ENCODE measurements at places on chromosomes 2 and 18. TPM values are rescaled to one million over a fixed set of nuclear protein-coding genes. Genes with fewer than 3 reads are reported as not detected.
A peak's percentile ranks its signal among the peaks of the same experiment; 100 is the strongest.

The KYNU gene
- polyA plus RNA-seq, result 131 TPM

DNA sequence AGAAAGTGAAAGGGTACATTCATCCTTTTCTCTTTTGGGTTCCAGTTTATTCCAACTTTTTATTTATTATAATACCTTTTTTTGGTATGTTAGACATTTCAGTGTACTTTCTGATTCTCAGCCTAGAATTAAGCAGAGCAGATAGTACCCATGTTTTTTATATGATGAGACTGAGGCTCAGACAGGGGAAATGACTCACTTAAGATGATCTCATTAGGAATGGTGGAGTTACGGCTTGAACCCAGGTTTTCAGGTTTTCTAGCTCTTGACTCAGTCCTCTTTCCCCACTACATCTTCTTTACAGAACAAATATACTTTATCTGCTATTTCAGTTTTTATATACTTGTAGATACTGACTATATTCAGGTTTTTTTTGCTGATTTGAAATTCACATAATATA lies 51.7 kb upstream of the OTX1 start:
- H3K4me1 ChIP-seq, result no peaks in the 10 kb centered on the region
- H3K36me3 ChIP-seq, result no peaks in the 10 kb centered on the region
- no peak for DNase-seq
- no peaks in the 10 kb centered on the region for H3K27me3 ChIP-seq
- no peak overlapping the region for H3K27ac ChIP-seq
- no peak overlapping the region for H3K4me3 ChIP-seq

GRCh38 chr18:13267431-13267873 lies 48.9 kb downstream of the LDLRAD4 start:
- H3K36me3 ChIP-seq, result no peaks in the 10 kb centered on the region
- DNase-seq, result peak; percentile 51
- no peak overlapping the region for H3K27ac ChIP-seq
- H3K4me3 ChIP-seq, result no peak overlapping the region
- peaks cover 32% of the 10 kb centered on the region for H3K4me1 ChIP-seq

GRCh38 chr2:181131584-181131983 lies 151.2 kb downstream of the UBE2E3 start:
- H3K4me1 ChIP-seq, result no peaks in the 10 kb centered on the region
- no peak for DNase-seq
- H3K27ac ChIP-seq, result no peak overlapping the region
- no peaks in the 10 kb centered on the region for H3K27me3 ChIP-seq
- H3K4me3 ChIP-seq, result no peak overlapping the region

- DNase-seq, result no peak
- no peaks in the 10 kb centered on the region for H3K27me3 ChIP-seq
- H3K4me1 ChIP-seq, result peaks cover 12% of the 10 kb centered on the region
- H3K4me3 ChIP-seq, result no peak overlapping the region
These were observed 72.6 kb downstream of the AOX1 start for GRCh38 chr2:200658278-200658864.

- no peak overlapping the region for H3K4me3 ChIP-seq
- no peak for DNase-seq
- no peaks in the 10 kb centered on the region for H3K36me3 ChIP-seq
- H3K27me3 ChIP-seq, result no peaks in the 10 kb centered on the region
- no peaks in the 10 kb centered on the region for H3K4me1 ChIP-seq
These were observed 74.9 kb upstream of the KLHL14 start for GRCh38 chr18:32847691-32848090.

DNA sequence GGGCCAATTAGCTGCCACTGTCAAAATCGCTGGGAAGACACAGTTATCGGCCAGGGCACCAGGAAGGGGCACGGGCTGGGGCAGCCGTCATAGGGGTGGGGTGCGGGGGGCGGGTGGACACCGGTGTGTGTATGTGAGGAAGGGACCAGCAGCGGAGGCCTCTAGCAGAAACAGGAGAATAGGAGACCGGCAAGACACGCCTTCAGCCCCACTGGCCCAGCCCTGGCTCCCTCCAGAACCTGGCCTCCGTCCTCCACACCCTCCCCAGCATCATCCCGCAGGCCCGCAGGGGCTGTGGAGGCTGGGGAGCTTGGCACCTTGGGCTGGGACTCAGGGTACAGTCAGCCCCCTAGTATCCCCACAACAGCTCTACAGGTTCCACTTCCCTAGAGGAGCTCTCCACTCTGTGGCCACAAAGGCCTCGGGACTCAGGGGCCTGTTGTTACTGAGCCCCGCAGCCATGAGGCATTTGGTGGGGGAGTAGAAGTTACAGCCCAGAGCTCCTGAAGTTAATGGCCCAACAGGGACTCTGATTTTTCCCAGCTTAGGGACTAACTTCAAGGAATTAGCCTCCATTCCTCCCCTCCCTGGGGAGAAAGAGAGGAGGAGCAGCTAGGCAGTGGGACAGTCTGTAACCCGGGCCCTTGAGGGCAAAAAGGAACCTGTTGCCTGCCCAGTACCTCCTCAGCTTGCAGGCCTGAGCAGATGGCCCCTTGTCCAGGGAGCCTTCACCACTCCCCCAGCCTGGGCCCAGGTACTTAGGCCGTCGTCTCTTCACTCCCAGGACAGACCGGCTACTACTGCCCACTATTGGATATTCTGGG lies 19.9 kb downstream of the SH2D6 start:
- peaks cover 57% of the 10 kb centered on the region for H3K4me1 ChIP-seq
- H3K36me3 ChIP-seq, result no peaks in the 10 kb centered on the region
- no peak overlapping the region for H3K4me3 ChIP-seq
- peak; percentile 57 for DNase-seq
- H3K27ac ChIP-seq, result peak overlapping the region; percentile 98

The MAT2A gene
- polyA plus RNA-seq, result 117 TPM

The KCNK3 gene
- not detected for polyA plus RNA-seq

The ILKAP gene
- 23.2 TPM for polyA plus RNA-seq

- H3K4me3 ChIP-seq, result no peak overlapping the region
- DNase-seq, result no peak
- no peak overlapping the region for H3K27ac ChIP-seq
- H3K4me1 ChIP-seq, result no peaks in the 10 kb centered on the region
- no peaks in the 10 kb centered on the region for H3K36me3 ChIP-seq
- peaks cover 12% of the 10 kb centered on the region for H3K27me3 ChIP-seq
These were observed 102.3 kb upstream of the ODC1 start for GRCh38 chr2:10550206-10551001.

The CSRNP3 gene
- polyA plus RNA-seq, result not detected

The RAB6D gene
- polyA plus RNA-seq, result not detected

DNA sequence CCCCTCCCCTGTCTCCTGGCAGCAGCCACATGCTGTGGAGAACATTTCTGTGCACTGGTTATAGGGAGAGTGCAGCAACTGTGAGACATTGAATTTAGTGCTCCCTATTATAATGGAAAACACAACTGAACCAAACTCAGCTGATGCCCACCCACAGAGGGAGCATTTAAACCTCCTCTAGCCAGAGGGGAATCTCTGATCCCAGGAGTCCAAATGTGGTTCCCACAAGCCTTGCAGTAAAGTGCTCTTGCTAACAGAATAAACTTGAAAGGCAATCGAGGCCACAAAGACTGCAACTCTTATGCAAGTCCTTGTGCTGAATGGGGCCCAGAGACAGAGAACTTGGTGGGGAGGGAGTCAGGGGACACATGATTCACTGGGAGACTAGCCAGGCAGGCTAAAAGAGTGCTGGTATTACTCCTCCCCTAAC lies 638.8 kb upstream of the VRK2 start:
- H3K4me3 ChIP-seq, result no peak overlapping the region
- H3K27ac ChIP-seq, result no peak overlapping the region
- H3K27me3 ChIP-seq, result no peaks in the 10 kb centered on the region
- no peak for DNase-seq
- H3K36me3 ChIP-seq, result no peaks in the 10 kb centered on the region

GRCh38 chr18:42261731-42262130 lies 306.7 kb downstream of the PIK3C3 start:
- no peaks in the 10 kb centered on the region for H3K4me1 ChIP-seq
- H3K27me3 ChIP-seq, result no peaks in the 10 kb centered on the region
- H3K27ac ChIP-seq, result no peak overlapping the region
- no peaks in the 10 kb centered on the region for H3K36me3 ChIP-seq

The TMEM200C gene
- not detected for polyA plus RNA-seq

The CRACDL gene
- 0.11 TPM for polyA plus RNA-seq

DNA sequence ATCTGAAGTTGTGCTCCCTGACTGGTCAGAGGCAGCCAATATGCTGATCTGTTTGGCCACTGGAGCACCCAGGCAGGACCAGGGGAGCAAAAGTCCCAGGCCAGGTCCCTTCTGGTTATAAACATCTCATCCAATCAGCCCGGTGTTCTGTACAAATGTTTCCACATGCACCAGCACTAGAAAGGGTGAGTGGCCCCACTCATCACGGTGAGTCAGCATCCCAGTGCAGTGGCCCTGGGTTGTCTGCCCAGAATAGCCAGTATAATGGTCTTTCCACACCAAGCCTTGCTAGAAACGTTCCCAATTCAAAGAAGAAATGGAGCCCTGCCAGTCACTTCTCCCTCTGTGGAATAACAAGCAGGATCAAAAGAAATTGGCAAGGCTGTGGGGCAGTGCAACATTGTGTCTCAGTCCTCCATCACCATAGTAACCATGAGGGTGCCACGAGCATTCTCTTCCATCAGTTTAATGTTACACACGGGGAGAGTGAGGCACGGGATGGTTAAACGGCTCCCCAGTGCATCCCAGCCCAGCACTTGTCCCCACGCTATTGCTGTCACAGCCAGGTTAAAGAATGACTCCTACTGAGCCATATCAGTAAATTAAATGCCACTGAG lies 174.9 kb downstream of the SEPTIN10 start:
- no peaks in the 10 kb centered on the region for H3K27me3 ChIP-seq
- no peak overlapping the region for H3K4me3 ChIP-seq
- H3K4me1 ChIP-seq, result no peaks in the 10 kb centered on the region

DNA sequence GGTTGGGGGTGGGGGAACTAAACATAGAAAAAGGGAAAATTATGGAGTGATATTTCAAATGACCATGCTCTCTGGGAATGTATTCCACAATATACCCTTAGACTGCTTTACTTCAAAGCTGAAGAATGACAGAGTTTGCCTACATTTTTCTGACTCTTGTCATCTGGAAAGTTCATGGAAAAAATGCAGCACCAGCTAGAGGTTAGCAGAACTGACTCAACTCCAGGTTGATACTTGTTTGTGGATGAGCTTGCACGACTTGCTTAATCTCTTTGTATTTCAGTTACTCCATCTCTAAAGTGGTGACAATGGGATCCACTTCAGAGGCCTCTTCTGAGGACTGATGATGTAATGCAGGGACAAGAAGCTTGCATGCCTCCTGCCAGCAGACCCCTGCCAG lies 824.0 kb upstream of the ID2 start:
- H3K27me3 ChIP-seq, result no peaks in the 10 kb centered on the region
- no peak for DNase-seq
- H3K27ac ChIP-seq, result no peak overlapping the region
- H3K36me3 ChIP-seq, result no peaks in the 10 kb centered on the region
- H3K4me3 ChIP-seq, result no peak overlapping the region

- no peak overlapping the region for H3K4me3 ChIP-seq
- H3K27me3 ChIP-seq, result no peaks in the 10 kb centered on the region
- no peak overlapping the region for H3K27ac ChIP-seq
- H3K36me3 ChIP-seq, result no peaks in the 10 kb centered on the region
These were observed 129.2 kb downstream of the MYO1B start for GRCh38 chr2:191374366-191374765.

DNA sequence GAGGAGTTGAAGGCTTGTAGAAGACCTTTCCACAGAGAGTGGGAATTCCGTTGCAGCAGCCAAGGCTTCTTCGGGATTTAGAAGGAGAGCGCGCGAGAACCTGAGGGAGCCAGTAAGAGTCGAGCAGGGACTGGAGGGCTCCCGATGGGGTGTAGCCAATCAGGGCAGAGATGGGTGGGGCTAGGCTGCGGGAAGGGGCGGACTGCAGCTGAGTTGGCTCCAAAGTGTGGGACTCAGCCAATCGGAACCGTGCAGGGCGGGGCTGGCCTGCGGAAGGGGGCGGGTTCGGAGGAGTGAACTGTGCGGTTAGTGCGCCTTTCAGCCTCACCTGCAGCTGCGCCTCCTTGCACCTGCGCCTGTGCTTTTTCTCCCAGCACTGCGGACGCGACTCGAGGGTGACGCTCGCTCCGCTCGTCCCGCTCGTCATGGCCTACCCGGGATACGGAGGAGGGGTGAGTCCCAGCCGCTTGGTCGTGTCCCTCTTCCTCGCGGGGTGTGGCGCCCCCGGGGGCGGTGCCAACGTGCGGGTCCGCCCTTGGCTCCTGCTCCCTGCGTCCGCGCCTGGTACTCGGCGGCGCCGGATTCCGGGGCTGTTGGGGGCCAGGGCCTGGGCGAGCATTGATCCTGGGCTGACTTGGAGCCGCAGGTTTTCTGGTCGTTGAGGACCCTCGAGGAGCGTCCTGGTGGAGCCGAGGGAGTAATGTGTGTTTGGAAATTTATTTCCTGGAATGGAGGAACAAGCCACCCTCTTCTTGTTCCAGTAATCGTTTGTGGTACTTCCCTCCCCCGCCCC lies at the start of gene GCA:
Gene GCA (plus strand): TSS at position 309 of the 793 bp plus-strand sequence. CDS start 117 bp downstream, at position 426.
- no peaks in the 10 kb centered on the region for H3K27me3 ChIP-seq
- DNase-seq, result peak; percentile 95
- peaks cover 12% of the 10 kb centered on the region for H3K36me3 ChIP-seq
- peak within 1 kb of the TSS; percentile 91 for H3K27ac ChIP-seq
- peak within 1 kb of the TSS; percentile 86 for H3K4me3 ChIP-seq

The ICOS gene
- polyA plus RNA-seq, result not detected

- H3K27ac ChIP-seq, result no peak overlapping the region
- DNase-seq, result no peak
- no peaks in the 10 kb centered on the region for H3K4me1 ChIP-seq
- H3K36me3 ChIP-seq, result no peaks in the 10 kb centered on the region
- H3K27me3 ChIP-seq, result no peaks in the 10 kb centered on the region
These were observed 16.4 kb downstream of the CRIM1 start for GRCh38 chr2:36371928-36372391.

The NETO1 gene
- polyA plus RNA-seq, result not detected

GRCh38 chr2:23320058-23320457 lies 64.9 kb upstream of the KLHL29 start:
- no peak for DNase-seq
- no peaks in the 10 kb centered on the region for H3K36me3 ChIP-seq
- H3K4me3 ChIP-seq, result no peak overlapping the region
- H3K27me3 ChIP-seq, result no peaks in the 10 kb centered on the region
- no peak overlapping the region for H3K27ac ChIP-seq
- no peaks in the 10 kb centered on the region for H3K4me1 ChIP-seq
